Dermis microvascular lymphatic vessel endothelial cell (primary cell): ENCODE measurements at places on chromosomes 3 and 15. TPM values are rescaled to one million over a fixed set of nuclear protein-coding genes. Genes with fewer than 3 reads are reported as not detected.

Gene SLC38A3
- total RNA-seq: under 0.01 TPM in 2 replicates

Gene SLC28A1
- under 0.01 TPM in 1 of 2 replicates, not detected in the other for total RNA-seq

Gene HTR3E
- total RNA-seq: not detected in 2 replicates

Gene ANKRD34C
- total RNA-seq: not detected in 2 replicates

Gene DLL4
- 76.5 and 79.2 TPM in 2 replicates for total RNA-seq

Gene CIDEC
- not detected in 2 replicates for total RNA-seq

Gene MST1R
- 0.13 TPM in 2 replicates for total RNA-seq

Gene SLC12A1
- not detected in 2 replicates for total RNA-seq

Gene SLC22A13
- under 0.01 TPM in 2 replicates for total RNA-seq

Gene GOLGA8Q
- total RNA-seq: 0.13 TPM in 2 replicates

Gene LMAN1L
- total RNA-seq: not detected in 2 replicates

Gene MCCC1
- 19.5 and 21.5 TPM in 2 replicates for total RNA-seq

Gene CATSPER2
- total RNA-seq: 0.13 and 0.63 TPM in 2 replicates

Gene RPL39L
- total RNA-seq: 17.7 and 24.9 TPM in 2 replicates

Gene GPR15
- not detected in 2 replicates for total RNA-seq

Gene GOLGA8G
- not detected in 2 replicates for total RNA-seq

Gene ROPN1B
- not detected in 2 replicates for total RNA-seq

Gene UBR1
- total RNA-seq: 19.5 and 21.3 TPM in 2 replicates

Gene TNFAIP8L3
- 91.5 and 154 TPM in 2 replicates for total RNA-seq

Gene GOLGA6A
- not detected in 2 replicates for total RNA-seq

Gene ADGRG7
- not detected in 2 replicates for total RNA-seq

Gene IGSF10
- total RNA-seq: under 0.01 TPM in 1 of 2 replicates, not detected in the other

Gene GCNT3
- not detected in 2 replicates for total RNA-seq

Gene CDCP1
- 0.13 and 0.39 TPM in 2 replicates for total RNA-seq

Gene CHRNA7
- 0.38 and 0.64 TPM in 2 replicates for total RNA-seq

Gene TRA2B
- 174 and 191 TPM in 2 replicates for total RNA-seq

Gene GUCA1C
- total RNA-seq: not detected in 2 replicates

Gene DNAJC17
- 16.4 and 22.6 TPM in 2 replicates for total RNA-seq

Gene CCDC39
- total RNA-seq: under 0.01 TPM in 2 replicates

Gene DAZL
- total RNA-seq: not detected in 2 replicates
